ENCODE measurements at places on chromosomes 6 and 20.

DNA sequence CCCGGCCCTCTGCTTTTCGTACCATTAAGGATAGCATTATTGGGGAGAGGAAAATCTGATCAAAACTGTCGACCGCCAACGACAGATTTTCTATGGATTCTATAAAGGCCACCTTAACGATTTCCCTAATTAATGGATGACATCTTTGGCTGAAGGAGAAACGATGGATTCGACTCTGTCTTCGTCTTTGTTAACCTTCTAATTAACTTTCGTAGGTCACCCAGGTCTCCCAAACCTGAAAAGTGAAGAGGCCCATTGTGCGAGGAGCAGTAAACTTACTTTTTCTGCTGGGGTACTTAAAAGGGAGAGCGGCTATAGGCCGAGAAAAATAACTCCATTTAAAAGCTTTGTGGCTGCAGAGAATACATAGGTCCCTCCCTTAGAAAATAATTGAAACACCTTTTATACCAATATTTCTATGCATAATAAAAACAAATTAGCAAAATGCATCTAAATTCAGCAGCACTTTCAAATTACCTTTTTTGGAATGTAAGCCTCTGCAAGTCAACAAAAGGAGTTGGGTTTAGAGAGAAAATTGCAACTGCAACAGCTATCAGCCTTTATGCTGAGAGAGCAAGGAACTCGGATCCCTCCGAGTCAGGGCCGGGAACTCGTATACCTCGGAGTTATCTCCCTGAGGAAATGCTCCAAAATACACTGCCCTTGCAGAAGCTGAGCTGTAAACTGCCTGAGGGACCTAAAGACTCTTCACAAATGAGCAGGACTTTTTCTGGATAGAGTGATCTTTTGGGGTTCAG, 31.4 kb upstream of the NR2E1 start:
- DNase-seq, result no peak

DNA sequence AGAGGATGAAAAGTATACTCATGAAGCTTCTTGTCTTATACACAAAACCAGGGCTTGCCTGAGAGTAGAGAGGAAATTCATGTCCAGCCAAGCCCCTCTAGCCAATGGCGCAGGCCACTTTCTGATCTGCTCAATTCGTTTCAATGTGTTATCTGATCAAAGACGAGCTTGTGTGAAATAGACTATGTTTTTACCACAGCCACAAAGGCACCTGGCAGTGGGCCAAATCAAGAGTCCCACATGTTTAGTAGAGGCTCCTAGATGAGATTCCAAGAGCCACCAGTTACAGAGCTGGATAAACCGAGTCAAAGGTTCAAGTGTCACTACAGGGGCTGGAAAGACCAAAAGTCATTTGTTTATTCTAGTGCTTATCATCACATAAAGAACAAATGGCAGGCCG, 34.9 kb downstream of the GPLD1 start:
- no peak for DNase-seq

GRCh38 chr20:60246751-60247150, 288.5 kb downstream of the CDH26 start:
- no peak for DNase-seq

- no peak for DNase-seq
Observed at GRCh38 chr6:53896196-53896595, 101.4 kb downstream of the LRRC1 start.

DNA sequence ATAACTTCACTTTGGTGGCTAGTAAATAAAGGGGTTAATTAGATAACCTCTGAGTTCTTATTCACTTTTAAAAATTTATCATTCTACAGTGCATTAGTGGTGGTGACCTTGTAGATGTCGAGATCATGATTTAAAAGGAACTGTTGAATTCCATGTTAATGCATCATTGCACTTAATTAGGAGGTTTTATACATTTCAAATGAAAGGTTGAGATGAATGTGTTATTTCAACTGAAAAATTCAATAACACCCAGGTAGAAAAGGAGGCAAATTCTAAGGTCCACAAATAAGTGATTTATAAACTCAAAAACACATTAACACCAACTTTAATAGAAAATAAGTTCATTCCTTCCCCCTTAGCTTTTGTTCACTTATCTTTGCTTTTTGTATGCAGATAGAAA, 58.3 kb upstream of the TMEM170B start:
- no peak for DNase-seq

- DNase-seq, result no peak
Observed at GRCh38 chr6:45650524-45651135, 272.9 kb upstream of the SUPT3H start.

DNA sequence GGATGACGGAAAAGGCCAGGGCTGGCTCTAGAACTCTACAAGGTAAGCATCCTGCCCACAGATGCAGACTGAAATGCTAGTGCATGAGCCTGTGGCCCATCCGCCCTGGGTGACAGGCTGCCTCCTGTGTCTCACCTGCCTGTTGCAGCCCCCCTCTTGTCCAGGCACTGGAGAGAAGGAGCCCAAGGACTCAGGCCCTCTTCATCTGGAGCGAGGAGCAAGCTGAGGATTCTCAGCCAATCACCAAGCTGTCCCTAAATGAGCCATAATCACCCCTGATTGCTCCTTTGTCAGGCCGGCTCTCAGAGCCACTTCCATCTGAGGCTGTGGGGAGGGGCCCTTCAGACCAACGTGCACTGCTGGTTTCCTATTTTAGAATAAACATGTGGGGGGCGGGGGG, 10.0 kb upstream of the SLC32A1 start:
- DNase-seq, result no peak

DNA sequence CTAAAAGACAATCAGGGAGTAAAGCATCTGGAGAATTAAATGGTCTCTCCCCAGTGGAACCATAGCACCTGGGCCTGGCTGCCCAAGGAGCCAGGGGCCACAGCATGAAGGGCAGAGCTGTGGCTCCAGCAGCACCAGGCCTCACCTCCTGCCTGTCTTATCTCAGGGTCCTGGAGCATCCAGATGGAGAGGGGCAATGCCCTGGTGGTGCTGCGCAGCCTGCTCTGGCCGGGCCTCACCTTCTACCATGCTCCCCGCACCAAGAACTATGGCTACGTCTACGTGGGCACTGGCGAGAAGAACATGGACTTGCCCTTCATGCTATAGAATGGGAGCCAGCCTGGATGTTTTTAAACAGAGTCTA, 17.0 kb downstream of the MRPS18A start:
- no peak for DNase-seq

DNA sequence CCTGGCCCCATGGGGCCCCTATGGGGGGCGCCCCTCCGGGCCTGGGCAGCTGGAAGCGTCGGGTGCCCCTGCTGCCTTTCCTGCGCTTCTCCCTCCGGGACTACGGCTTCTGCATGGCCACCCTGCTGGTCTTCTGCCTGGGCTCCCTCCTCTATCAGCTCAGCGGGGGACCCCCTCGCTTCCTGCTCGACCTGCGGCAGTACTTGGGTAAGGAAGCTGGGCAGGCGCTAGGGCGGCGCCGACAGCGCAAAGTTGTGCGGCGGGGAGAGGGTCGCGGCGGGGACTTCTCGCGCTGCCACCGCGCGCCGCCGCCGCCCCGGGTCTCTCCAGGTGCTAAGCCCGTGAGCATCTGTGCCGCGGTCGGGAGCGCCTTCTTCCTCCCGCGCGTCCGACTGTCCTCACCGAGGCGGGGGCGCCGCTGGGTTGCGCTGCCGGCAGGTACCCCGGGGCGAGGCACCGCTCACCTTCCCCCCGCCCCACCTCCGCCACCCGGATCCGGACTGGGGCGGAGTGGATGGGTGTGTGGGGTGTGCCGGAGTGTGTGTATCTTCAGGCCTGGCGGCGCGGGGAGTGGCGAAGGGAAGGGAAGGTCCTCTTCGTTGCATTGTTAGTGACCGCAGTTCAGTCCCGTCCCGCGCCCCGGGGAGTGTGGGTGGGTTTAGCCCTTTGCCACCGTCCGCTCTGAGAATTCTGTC, 788 bp downstream of the UST start:
- peak; percentile 55 for DNase-seq

DNA sequence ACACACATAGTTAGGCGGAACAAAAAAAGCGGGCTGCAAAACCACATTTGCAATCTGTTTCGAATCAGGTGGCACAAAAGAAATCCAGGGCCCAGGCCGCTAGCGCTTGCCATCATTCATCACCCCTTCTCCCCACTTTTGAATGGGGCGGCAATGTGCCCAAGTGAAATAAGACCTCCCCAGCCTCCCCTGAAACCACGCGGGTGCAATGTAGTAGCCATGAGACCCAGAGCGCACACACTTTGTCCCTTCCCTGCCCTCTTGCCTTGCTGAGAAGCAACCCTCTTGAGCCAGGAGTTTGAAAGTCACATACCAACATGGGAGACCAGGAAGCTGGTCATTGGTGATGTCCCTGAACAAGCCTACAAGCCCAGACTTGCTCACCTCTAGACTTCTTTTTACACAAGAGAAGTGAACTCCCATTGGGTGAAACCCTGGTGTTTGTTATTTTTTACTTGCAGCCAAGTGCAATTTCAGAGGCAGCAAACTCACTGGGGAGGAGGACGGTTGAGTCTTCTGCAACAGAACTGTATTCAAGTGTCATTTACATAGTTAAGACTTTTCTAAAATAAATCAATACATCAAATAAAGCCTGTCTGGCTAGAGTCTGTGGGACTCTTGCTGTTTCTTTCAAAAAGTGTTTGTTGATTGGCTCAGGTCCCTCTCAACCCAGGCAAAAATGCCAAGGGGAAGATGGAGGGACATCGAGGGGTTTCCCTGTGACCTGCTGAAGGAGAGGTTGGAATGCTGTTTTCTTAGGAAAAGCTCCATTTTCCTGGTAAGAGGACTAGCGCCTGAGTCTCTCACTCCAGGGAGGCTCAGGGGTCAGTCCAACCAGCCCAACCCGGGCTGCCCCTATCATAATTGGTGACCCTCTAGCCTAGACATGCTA, 138.1 kb upstream of the PTPN1 start:
- no peak for DNase-seq

DNA sequence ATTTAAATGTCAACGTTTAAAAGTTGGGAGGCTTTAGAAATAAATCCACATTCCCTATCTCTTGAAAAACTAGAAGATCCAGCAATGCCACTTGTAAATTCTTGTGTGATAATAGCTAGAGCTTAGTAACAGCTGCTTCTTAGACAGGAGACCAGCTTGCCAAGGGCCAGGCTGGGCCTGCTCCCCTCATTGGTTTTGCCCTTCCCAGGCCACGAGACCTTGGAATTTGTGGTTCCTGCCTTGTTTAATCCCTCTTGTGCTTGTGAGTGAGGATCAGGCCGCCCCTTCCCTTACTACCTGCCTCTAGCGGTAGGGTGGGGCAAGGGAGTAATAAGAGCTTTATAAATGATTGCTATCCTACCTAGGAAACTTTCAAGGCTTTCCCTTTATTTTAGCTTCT, 363.5 kb downstream of the SYNE1 start:
- no peak for DNase-seq

GRCh38 chr6:143015300-143015706, 45.4 kb upstream of the AIG1 start:
- DNase-seq, result no peak

- DNase-seq, result no peak
Observed at GRCh38 chr6:159312206-159312605, 143.0 kb downstream of the FNDC1 start.

- DNase-seq, result peak; percentile 89
Observed at GRCh38 chr20:58850693-58851174, at the start of gene GNAS-AS1. GNAS-AS1 (minus strand) TSS chr20:58850902.

DNA sequence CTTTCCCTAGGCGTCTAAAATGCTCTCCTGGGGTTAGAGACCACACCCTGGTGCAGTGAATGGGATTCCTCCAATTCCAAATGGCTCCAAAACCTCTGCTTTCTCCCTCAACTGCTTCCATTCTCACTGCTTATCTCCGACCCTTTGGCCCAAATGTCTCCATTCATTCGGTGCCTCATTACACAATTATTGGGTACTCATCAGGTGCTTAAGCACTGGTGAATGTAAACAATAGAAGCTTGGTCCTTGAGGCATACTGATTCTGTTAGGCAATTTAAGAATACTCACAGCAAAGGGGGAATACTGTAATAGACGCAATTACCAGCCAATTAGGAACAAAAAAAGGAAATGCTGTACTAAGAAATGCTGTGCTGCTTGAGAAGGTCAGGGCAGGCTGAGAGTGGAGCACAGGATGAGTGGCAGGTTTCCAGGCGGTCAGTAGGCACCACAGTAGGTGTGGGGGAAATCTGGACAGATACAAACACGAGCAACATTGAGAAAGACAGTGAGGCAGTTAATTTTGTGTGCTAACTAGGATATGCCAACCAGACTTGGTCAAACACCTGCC, 23.0 kb downstream of the GMDS start:
- DNase-seq, result no peak

- DNase-seq, result no peak
Observed at GRCh38 chr6:75499640-75500039, 6.0 kb upstream of the FILIP1 start.

- DNase-seq, result no peak
Observed at GRCh38 chr6:148760258-148760534, 13.4 kb downstream of the UST start.

- DNase-seq, result no peak
Observed at GRCh38 chr20:33798444-33798843, 12.7 kb upstream of the CHMP4B start.

DNA sequence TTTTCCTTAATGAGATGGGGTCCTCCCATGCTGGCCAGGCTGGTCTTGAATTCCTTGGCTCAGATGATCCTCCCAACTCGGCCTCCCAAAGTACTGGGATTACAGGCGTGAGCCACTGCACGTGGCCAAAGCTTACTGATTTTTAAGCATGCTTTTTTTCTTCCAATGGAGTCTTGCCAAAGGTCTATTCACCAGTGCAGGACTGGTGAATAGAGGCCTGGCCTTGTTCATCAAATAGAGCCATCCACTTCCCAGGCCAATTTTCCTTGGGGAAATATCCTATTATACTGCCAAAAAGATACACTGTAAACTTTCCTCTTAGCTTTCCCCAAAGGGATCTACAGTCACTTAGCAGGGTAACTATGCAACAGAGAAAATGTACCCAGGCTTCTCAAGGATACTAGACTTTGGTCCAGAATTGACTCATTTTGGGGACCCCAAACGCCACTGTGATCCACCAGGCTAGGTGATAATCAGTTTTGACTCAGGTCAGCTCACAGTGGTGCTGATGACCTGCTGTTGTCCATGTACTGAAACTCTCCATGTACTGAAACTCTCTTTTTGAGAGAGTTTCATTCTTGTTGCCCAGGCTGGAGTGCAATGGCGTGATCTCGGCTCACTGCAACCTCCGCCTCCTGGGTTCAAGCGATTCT, 91.8 kb downstream of the REPS1 start:
- no peak for DNase-seq

DNA sequence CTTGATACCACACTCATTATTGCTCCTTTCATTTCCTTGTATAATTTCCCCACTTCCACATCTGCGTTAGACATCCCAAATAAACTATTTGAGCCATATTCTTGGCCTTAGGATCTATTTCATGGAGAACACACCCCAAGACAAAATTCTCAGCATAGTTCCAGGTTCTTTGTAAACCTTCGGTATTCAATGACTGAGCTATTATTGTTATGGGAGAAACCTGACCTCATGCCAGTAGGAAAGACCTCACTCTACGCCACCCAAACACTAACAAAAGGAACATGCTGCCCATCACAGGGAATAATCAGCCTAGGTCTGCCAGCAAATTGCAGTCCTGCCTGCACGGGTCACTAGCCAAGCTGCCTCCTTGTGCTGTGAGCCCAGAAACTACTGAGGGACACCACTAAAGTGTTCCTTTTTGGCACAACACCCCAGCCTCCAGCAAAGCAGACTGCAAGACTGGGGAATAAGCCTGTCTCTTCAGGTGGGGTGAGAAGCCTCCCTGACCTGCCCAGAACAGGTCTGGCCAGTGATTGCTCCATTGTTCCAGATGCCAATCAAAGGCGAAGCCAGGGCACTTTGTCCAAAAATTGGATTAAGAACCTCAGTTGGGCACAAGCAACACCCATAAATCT, 371.8 kb downstream of the MAFB start:
- DNase-seq, result no peak
